WERI-Rb-1 (cell line): ENCODE measurements at places on chromosomes 1 and 21.

DNA sequence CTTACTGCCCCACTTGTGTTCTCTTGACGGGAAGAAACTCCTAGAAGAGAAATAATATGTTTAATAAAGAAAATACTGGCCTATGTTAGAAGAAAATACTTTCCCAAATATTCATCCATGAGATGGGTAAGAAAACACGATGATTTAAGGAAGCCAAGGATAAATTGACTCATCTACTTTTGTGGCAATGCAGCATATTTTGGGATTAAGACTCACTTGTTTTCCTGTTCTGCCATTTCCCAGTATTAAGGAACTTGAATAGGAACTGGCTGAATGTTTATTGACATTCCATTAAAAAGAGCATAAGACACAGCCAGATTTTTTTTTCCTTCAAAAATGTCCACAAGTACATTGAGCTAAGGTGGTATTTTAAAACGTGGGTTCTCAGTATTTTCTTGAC lies 10.9 kb upstream of the ADAMTS5 start:
- DNase-seq = no peak

DNA sequence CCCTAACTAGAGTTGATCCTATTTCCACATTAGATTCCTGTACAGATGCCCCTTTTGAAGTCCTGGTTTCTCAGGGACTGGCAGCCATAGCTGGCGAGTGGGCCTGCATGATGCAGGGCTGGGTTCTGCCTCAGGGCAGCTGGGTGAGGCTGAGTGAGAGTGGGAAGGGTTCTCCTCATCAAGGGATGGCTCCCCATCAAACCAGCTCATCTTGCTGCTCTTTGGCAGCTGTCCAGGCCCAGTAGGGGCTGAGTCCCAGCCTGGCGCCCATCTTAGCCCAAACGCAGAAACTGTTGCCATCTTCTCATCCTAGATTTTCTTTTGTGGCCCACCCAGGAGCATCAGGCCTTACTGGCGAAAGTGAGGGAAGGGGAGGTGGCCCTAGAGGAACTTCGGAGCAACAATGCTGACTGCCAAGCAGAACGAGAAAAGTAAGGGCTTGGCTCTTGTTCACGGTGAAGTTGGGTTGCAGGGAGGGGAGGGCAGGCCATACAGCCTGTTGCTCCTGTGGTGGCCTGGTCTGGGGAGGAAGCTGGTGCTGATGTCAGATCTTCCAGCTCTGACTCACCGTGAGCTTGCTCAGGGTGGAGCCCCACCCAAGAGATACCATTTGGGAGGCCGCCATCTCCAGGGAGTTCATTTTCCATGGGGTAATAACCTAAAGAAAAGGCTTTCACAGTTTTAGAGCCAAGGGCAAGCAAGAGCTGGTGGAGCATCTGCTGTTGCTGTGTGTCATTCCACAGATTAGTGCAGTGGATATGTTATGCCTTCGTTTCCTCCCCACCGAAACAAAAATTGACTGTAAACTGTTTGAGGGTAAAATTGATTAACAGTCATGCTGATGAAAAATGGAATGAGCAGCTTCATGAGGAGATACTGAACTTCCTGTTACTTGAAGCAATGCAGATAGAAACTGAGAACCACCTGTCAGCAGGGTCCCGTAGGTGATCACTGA lies 34.7 kb downstream of the TUFT1 start:
- no peak for DNase-seq

DNA sequence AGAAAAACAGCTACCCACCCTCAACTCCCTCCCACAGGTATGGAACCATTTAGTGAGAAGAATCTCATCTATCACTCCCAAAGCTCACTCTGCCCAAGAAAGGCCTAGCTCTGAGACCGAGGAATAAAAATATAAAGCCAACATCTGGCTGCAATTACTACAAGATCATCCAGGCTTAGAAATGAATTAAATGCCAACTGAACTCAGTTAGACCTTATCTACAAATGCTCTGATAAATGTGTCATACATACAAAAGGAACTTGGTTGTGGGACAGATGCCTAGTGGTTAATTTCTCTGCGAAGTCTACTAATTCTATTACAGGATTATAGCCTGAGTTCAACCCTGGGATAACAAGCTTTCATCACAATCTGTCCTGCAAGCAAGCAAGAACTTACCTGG lies 6.7 kb downstream of the ADIPOR1 start:
- DNase-seq = peak; percentile 59

DNA sequence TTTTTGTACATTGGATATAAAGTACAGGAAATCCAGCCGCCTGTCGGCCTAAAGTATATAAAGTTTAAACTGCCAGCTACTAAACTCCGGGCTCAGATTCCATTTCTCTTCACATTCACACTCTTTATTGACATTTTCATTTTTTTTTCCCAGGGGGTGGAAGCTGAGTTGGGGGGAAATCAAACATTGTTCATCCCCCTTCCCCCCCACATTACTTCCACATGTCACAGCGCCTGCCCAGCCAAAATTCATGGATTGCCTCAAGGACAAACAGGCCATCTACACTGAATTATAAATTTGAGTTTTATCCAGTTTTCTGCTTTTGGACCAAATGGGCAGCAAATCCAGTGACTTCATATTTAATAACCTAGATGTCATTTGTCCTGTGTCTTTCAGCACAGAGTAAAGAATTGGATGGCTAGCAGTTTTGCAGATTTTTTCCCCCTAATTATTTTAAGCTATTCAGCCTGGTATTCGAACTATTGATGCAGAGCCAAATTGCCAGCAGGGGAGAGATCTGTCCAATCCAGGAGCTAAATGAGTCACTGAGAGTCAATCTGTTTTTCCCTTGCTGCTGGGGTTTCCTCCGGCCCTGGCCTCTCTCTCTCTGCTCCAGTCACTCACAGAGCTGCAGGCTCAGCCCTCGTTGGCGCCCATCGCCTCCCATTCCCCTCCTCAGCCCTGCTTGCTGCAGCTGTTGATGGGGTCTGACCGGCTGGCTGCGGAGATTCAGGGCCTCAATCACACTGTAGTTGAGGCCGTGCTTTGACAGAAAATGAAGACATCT lies 98.0 kb downstream of the LMO4 start:
- no peak for DNase-seq

GRCh38 chr21:45439161-45439872 lies 34.4 kb downstream of the COL18A1 start:
- DNase-seq = peak; percentile 81

- DNase-seq = no peak
Measured at GRCh38 chr1:221069178-221069903, 190.1 kb downstream of the HLX start.

DNA sequence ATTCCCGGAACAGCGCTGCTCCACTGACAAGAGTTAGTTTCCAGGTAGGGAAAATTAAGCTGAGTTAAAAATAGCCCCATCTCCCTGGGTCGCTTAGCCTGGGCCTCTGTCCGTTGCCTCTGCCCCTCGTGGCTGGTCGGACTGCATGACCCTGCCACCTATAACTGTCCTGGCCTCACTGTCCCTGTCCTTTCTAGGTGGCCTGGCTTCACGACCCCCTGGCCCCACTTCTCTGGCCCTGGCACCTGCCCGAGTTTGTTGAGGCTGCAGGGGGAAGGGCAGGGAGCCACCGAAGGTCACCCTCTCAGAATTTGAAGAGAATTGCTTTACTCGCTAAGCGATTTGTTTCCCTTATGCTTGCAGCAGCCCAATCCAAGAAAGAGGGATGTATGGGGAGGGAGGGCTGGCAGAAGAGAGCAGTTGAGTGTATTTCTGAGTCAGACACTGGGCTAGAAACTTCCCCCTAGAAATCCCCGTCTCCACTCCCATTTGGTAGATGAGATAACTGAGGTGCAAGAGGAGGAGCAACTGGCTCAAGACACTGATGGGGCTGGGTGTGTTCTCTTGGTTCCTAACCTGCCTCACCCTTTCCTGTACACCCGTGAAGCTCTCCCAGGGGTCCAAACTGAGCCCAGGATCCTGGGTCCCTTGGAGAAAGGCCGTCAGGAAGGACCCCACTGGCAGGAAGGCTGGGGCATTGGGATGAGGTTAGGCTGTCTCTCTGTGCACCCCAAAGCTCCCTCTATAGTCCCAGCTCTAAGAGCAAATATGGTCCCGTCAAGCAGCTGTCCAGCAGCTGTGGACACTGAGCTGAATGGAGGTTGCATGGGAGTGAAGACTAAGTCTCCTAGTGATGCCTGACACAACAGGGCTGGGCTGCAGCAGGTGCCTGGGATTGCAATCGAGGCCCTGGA lies 2.9 kb upstream of the EDN2 start:
- no peak for DNase-seq

- no peak for DNase-seq
Measured at GRCh38 chr1:209580577-209580976, 2.9 kb upstream of the CAMK1G start.

- DNase-seq = no peak
Measured at GRCh38 chr1:34645919-34646318, 108.9 kb upstream of the GJB5 start.

GRCh38 chr1:50214717-50215116 lies 106.0 kb downstream of the ELAVL4 start:
- DNase-seq = no peak

GRCh38 chr1:35499652-35500176 lies 57.5 kb downstream of the KIAA0319L start:
- peak; percentile 74 for DNase-seq

GRCh38 chr1:159937054-159937750 lies 8.2 kb downstream of the IGSF9 start:
- DNase-seq = peak; percentile 74

GRCh38 chr1:198436276-198436675 lies 104.2 kb downstream of the ATP6V1G3 start:
- DNase-seq = no peak

GRCh38 chr1:23592209-23592892 lies 33.0 kb upstream of the ID3 start:
- peak; percentile 87 for DNase-seq

- no peak for DNase-seq
Measured at GRCh38 chr1:172005856-172006255, 164.6 kb downstream of the DNM3 start.

DNA sequence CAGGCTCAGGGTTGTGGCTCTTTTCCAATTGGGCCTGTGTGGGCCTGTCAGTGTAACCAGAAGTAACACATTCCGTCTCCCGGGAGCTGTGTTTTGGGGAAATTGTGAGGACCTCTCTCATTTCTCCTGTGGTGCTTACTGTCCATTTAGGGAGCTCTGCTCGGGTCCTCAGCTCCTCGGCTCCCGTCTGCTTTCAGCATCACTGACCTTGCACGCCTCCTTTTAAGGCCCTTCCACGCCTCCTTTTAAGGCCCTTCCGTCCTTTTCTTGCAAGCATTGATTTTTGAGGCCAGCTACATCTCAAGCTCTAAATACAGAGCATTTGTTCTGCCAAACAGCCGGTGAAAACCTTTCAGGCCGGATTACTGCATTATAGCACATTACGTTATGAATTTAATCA lies 9.7 kb downstream of the CA6 start:
- no peak for DNase-seq

DNA sequence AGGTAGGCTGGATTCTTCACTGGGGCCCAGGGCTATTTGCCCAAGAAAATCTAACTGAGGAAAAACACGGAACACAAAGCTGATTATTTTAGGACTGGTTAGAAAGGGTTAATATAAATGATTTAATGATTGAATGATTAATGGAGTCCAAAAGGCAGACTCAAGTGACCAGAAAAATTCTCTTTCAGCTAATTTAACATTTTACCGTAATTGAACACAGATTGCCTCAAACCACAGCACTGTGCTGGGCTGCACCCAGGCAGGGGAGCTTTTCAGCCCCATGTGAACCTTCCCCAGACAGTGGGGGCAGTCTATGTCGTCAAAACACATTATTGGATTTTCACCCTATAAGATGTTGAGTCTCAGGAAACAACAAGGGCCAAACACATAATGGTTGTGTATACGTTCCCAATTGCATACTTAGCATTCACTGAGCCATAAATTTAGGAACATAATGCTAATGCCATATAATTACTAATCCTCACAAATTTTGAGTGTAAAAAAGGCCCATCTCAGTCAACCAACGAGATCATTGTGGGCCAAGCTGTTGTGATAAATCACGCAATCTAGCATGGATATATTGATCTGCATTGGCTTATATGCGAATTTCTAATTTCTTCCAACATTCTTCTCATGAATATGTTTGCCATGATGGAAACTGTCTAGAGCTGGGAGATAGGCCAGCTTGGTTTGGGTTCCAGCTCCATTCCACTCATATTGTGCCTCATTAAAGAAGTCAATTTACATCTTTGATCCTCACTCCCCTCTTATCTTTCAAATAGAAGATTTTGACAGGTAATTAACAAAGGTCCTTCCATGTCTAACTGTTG lies 27.7 kb downstream of the DSCAM start:
- DNase-seq = no peak

DNA sequence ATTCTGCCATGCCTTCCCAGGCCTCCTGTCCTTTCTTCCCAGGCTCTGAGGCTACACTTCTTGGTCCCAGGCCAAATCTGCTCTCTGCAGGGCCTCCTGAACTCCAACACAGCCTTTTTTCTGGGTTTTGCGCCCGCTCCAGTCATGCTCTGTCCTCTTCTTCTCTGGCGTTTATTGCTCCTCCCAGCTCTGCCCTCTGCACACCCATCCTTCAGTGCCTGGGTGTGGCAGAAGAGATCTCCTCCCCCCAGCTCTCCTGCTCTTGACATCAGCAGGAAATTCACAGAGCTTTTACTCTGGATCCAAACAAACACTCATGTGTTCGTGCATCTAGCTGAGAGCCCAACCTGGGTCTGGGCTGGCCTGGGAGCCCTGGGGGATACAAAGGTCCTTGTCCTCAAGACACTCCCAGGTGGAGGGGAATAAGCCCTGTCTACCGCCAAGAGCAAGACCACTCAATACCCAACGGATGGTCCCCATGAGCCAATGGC lies 22.9 kb upstream of the EPS8L3 start:
- DNase-seq = no peak

DNA sequence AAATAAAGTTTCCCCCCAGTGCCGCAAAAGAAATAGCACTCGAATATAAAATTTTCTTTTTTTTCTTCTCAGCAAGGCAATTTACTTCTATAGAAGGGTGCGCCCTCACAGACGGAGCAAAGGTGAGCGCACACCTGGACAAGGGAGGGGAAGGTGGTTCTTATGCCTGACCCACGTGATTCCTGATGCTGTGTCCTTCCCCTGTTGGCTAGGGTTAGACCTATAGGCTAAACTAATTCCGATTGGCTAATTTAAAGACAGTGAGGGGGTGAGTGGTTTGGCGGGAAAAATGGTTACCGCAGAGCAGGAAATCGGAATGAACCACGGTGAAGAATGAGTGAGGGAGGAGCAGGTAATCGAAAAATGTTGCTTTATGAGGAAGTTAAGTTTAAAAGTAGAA lies 607 bp upstream of the FAAH start:
- no peak for DNase-seq

DNA sequence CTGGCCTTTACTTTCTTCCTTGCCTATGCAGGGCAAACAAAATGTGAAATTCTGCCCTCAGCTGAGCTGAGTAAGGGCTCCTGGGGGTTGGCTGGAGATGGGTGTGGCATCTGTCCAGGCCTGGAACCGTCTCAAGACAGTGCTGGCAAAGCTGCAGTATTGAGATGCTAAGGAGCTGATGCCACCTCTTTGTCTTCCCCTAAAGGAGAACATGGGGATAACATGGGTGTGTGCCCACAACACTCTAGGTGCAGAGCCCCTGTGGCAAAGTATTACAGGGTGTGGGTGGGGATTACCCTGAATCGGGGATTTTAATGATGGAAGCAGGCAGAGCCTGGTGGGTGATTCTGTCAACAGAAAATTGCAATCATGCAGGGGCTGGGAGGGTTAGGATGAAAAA lies 2.5 kb upstream of the ST3GAL3 start:
- DNase-seq = no peak

GRCh38 chr1:239422818-239423217 lies 36.5 kb downstream of the CHRM3 start:
- no peak for DNase-seq

GRCh38 chr1:106523497-106523896 lies 533.0 kb upstream of the PRMT6 start:
- no peak for DNase-seq
